Right atrium auricular region (tissue), 2 donors: ENCODE measurements at places on chromosomes 2 and 18. TPM values are rescaled to one million over a fixed set of nuclear protein-coding genes. Genes with fewer than 3 reads are reported as not detected.

GRCh38 chr2:128817171-128817570, 498.5 kb upstream of the HS6ST1 start:
- DNase-seq: no peak

- no peak for DNase-seq
Observed at GRCh38 chr2:118431997-118432396, 343.7 kb downstream of the INSIG2 start.

DNA sequence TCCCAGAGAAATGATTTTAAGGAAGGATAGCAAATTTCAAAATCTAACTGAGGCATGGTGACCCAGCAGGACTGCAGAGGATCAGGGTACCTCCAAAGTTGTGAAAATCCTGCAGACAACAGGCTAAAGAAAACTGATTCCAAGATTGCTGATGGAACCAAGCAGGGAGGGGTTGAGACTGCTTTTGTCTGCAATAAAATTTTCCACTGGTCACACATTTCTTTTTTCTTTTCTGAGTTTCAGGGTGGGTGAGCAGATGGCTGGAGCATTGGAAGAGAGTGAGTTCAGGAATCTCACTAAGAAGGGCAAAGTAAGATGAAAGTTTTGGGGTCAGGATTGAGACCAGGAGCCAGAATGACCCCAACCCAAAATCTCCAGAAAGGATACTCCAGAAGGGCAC, 321.0 kb downstream of the TNS1 start:
- no peak for DNase-seq

DNA sequence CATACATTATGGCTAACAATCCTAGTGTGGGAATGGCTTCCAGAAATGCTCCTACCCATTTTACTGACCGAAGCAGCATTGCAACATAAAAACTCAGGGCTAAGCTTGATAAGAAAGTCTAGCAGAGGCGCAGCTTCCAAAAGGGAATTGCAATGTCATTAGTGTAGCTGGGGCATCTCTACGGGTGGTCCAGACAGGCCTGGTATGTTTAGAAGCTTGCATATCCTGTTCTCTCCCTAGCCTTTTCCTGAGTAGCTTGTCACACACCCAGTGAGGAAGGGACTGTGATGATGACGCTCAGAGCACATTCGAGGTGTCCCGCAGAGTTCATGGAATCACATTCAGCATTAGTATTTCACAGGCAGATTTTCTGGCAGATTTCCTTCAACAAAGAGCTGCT, 38.0 kb upstream of the COL5A2 start:
- peak; percentile 58 for DNase-seq

DNA sequence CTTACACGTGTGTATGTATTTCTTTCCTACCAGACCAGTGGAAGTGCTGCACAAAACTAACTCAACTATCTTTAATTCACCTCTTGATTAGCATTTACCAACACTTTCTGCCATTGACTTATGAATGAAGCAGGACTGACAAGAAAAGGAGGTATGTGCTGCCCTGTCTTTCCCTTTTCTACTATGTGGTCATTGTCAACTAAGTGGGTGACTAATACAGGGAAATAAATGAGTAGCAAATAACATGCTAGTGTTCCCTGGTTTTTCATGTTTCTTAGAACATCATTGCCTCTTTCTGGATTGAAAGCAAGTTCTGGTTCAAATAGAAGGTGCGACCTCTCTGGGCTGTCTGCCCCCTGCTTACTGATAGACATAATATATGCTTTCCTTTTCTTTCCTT, 58.0 kb downstream of the LINC00305 start:
- DNase-seq: no peak

GRCh38 chr2:121348128-121348740, 63.2 kb upstream of the TFCP2L1 start:
- DNase-seq: no peak

- no peak for DNase-seq
Observed at GRCh38 chr18:54388203-54389142, 30.8 kb downstream of the C18orf54 start.

DNA sequence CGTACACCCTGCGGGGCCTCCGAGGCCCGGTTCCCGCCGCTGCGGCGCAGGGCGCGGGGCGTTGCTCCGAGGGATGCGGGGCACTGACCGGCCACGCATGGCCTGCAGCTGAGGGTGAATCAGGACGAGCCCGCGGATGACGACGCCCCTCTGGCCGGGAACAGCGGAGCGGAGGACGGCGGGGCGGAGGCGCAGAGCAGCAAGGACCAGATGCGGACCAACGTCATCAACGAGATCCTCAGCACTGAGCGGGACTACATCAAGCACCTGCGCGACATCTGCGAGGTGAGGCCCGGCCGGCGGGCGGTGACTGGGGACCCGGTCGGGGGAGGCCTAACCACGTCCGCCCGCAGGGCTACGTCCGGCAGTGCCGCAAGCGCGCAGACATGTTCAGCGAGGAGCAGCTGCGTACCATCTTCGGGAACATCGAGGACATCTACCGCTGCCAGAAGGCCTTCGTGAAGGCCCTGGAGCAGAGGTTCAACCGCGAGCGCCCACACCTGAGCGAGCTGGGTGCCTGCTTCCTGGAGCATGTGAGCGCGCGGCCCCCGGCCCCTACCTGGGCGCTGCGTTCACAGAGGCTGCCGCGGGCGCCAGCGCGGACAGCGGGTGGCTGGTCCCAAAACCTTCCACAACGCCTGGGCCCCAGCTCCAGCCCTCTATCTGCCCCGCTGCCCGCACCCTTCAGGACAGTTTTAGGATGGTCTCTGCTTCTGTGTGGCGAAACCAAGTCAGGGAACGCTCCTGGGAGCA, 53.2 kb downstream of the FAM168B start:
- peak; percentile 53 for DNase-seq

GRCh38 chr2:105885456-105885855, 140.7 kb downstream of the NCK2 start:
- no peak for DNase-seq

DNA sequence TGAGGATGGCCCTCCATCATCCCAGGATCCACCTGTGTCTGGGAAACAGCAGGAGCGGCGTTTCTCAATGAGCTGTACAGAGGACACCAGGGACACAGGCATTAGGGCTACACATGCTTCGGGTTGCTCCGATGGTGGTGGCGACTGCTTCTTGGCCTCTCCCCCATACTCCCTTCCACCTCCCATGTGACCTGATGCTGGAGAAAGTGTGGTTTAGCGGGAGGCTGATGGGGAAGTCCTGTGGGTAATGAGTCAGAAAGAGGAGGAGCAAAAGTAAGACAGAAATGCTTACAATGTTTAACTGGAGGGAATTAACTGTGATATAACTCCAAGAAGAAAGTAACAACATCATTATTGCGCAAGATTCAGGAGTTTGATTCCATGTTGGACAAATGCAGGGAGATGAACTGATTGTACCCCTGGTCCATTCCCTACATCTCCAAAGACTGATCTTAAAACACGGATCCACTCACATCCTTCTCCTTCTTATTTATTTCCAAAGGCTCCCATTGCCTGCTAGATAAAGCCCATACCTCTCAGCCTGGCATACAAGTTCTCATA, 186.6 kb downstream of the NRP2 start:
- no peak for DNase-seq

DNA sequence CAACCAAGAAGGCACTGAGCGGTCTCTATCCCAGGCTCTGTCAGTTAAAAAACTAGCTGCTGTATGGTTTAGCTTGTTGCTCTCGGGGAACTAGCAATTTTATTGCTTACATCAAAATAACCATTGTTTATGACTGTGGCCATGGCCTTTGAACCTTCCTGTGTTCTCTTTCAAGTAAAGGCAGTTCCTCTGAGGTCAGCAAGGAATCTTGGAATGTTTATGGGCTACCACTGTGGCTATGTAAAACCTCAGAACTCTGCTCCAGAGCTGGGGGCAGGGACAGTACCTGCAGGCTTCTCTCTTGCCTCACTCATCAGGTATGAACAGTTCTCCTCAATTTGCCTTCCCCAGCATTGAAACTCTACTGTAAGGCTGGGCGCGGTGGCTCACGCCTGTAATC, 416.0 kb upstream of the NETO1 start:
- no peak for DNase-seq

DNA sequence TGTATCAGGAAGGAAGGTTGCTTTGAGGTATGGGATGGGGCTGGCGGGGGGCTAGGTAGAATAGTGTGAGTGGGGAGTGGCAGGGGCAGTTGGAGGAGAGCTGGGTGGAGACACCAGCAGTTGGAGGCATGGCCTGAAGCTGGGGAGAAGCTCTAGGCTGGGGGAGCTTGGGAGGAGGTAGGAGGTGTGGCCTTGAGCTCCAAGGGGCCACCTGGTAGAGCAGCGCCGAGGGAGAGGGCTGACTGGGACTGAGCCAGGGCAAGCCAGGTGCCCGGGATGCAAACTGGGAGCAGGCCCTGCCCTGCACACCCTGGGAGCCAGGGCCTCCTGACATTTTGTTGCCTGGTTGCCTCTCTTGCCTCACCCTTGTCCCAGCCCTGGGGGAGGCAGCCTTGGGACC, 33.1 kb upstream of the PDIA6 start:
- no peak for DNase-seq

DNA sequence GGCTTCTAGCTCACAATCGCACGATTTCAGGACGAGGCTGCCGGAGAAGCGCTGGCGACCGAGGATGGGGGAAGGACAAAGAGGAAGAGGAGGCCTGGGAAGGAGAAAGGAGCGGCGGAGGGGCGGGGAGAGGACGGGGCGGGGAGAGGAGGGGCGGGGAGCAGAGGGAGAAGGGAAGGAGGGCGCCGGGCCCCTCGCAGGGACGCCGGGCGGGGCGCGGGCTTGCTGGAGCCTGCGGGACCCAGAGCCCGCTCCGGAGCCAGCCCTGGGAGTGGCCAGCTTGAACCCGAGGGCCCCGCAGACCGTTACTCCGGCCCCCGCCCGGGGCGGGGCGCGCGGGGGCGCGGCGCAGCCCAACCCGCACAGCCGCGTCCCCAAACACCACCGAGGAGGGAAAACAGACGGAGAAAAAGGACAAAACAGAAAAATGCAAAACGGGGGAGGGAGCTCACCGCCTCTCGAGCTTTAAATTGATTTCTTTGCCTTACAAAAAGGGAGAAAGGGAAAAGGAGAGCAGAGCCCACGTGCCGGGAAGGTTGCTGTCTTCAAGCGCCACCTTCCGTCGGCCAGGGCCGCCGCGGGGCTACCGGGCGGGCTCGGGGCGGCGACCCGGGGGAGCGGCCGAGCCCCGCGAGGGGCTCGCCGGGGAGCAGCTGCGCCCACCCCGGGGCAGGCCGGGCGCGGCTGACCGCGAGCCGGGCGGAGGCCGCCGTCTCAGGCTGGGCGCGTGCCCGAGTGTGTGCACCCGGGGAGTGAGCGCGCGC, 781 bp upstream of the SOX11 start:
- DNase-seq: no peak

GRCh38 chr2:164778723-164779122, 62.9 kb downstream of the COBLL1 start:
- no peak for DNase-seq

DNA sequence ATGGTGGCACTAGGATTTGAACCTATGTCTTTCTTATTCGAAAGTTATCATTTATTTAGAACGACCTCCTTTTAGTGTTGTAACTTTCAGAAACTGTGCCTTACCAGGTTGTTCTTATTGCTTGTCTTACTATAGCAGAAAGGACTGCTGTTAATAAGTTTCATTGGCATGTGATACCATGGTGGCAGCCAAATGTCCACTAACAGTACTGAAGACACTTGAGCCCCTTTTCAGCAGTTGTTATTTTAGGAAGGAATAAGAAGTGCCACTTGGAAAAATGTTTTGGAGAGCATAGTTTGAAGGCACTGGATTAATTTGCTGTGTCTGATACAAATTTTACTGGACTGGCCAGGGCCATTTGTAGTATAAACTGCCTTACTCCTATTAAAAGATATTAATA, 37.7 kb downstream of the CEP192 start:
- no peak for DNase-seq

- no peak for DNase-seq
Observed at GRCh38 chr2:88061295-88061694, 5.7 kb upstream of the KRCC1 start.

DNA sequence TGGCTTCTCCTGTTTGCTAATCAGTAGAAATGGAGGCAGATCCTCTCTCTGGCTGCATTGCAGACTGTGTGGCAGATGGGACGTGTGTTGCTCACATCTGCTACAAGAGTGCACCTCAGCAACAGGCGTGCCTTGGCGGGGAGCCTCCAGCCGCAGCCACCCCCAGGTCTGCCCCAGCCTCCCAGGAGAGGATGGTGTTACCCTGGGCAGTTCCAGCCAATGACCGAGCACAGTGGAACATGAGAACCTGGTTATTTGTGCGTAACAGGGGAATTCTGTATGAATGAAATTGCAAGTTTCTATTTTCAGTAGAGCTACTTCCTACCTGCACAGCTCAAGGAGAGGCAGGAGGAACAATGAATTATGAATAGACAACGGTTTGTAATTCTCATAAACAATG, 130.6 kb upstream of the CBLN2 start:
- no peak for DNase-seq

DNA sequence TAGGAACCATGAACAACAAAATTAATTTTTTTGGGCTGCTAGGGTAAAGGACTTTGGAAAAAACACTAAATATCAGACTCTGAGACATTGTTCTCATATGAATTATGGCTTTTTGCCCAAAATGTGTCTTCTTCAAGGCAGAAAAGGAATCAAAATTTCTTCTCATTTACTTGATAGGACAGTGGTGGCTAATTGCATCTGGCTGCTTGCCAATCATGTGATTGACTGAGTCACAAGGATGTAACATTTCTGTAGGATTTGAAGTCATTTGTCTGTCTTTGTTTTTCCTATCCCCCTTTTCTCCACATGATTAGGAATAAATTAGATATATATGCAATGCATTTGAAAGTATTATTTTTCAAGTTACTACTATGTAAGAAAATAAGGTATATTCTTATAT, 130.2 kb downstream of the SLC4A10 start:
- no peak for DNase-seq

- DNase-seq: no peak
Observed at GRCh38 chr2:227378371-227378782, 729 bp downstream of the TM4SF20 start.

GRCh38 chr2:235533616-235534385, 40.0 kb downstream of the AGAP1 start:
- DNase-seq: no peak

DNA sequence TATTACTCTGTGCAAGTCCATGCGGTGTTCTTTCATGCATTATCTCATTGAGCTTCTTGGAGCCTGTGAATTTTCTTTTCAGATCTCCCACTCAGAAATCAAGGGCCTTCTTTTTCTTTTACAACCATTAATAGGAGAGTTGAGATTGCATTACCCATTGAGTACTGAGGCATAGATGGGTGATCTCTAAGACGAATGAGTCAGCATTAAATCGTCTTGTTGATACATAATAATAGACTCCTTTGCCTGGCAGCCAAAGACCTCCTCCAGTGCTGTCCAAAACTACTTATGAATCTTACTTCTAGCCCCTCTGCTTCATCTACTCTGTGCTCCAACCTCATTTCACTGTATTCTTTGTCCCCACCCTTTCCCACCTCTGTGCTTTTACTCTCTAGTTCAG, 180.5 kb downstream of the AGPS start:
- DNase-seq: no peak

WDR54 gene
- total RNA-seq: 0.67 TPM

DOK6 gene
- 5.7 TPM for total RNA-seq

TSPYL6 gene
- not detected for total RNA-seq

COL3A1 gene
- 86.4 TPM for total RNA-seq

STK25 gene
- total RNA-seq: 94.5 TPM

ITGB6 gene
- total RNA-seq: 0.20 TPM

CYRIA gene
- total RNA-seq: 2.8 TPM

PHOSPHO2 gene
- 4.8 TPM for total RNA-seq

CD8B2 gene
- total RNA-seq: not detected

DSG3 gene
- total RNA-seq: not detected

SNORC gene
- 0.12 TPM for total RNA-seq

POMC gene
- total RNA-seq: 12.6 TPM

CRACDL gene
- 7.4 TPM for total RNA-seq

EFHD1 gene
- 11.4 TPM for total RNA-seq
